Left renal pelvis (tissue), 4 donors: ENCODE measurements at places on chromosomes 12 and 14. TPM values are rescaled to one million over a fixed set of nuclear protein-coding genes. Genes with fewer than 3 reads are reported as not detected.

DNA sequence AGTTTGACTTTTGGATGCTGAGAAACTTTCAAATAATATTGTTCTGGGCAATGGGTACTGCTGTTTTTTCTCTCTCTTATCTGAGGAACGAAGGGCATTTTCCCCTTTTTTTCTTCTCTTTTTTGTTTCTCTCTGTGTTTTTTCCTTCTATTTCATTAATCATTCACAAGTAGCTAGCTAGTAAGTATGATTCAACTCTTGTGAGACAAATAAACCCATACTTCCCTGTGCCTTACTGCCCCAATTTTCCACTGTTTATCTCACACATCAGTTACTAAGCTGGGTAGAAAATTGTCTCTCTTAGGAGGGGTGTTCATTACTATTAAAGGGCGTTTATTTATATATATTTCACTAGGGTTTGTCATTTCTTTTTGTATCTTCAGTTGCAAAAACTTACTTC is 437.6 kb downstream of the RERGL start:
- no peak for DNase-seq

DNA sequence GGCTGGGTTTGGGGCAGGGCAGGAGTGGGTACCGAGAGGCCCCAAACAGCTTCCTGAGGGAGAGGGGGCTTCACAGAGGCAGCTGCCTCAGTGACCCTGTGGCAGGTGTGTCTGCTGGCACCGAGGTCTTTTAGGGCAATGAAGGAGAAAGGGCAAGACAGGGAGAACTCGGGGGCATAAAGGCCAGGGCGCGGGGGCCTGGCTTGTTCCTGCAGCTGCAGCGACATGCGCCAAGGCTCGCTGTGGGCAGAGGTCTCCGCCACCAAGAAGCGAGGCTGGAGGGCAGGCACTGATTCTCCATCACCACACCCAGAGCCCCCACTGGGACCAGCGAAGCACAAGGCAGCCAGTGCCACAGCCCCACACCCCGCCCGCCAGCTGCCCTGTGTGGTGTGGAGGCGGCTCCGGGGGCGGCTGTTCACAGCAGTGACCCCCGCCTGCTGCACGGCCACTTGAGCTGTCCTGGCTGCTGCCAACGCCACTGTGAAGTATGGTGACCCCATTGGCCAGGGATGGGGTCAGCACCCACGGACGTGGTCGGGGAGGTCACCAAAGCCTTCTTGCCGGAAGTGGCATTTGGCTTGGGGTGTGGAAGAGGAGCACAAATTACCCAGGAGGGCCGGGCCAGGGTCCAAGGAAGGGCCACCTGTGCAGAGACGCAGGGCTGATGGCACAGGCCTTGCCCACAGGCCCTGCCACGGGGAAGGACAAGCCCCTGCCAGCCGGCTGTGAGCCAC is 16.4 kb downstream of the BAG5 start:
- DNase-seq: no peak

DNA sequence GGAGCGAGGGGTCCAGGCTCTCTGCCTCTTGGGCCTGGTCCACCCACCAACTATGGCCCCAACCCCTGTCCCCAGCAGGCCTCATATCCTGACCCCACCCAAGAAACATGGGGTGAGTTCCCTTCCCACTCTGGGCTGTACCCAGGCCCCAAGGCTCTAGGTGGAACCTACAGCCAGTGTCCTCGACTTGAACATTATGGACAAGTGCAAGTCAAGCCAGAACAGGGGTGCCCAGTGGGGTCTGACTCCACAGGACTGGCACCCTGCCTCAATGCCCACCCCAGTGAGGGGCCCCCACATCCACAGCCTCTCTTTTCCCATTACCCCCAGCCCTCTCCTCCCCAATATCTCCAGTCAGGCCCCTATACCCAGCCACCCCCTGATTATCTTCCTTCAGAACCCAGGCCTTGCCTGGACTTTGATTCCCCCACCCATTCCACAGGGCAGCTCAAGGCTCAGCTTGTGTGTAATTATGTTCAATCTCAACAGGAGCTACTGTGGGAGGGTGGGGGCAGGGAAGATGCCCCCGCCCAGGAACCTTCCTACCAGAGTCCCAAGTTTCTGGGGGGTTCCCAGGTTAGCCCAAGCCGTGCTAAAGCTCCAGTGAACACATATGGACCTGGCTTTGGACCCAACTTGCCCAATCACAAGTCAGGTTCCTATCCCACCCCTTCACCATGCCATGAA is 8.6 kb downstream of the ARHGAP9 start:
- DNase-seq: no peak

The TULP3 gene
- 34.0 TPM for polyA plus RNA-seq

The NOS1 gene
- 0.14 TPM for polyA plus RNA-seq
